ENCODE measurements at places on chromosomes 6 and 20.

GRCh38 chr20:38355161-38356012 is 9.1 kb downstream of the LBP start:
- ATAC-seq: no peak

GRCh38 chr6:41547799-41548097 is 1.6 kb downstream of the FOXP4 start:
- no peak for ATAC-seq

DNA sequence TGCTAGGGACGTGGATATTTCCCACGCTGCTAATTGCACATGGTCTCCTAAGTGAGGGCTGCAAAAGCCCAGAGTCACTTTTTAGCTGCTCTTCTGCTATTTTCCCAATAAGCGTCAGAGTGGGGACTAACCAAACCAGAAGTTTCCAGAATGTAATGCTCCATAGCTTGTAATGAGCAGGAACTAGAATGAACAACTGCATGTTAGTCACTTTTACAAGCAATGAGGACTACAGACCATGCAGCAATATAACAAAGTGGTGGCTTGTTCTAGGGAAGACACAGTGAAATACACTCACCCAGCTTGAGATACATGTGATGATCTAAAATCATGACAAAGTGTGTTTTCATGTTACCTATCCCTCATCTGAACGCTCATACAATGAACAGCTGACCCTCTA is 314.1 kb upstream of the SGK1 start:
- ATAC-seq: peak; percentile 44

- no peak for ATAC-seq
These were observed 133.8 kb downstream of the BTBD3 start for GRCh38 chr20:12051206-12052163.

DNA sequence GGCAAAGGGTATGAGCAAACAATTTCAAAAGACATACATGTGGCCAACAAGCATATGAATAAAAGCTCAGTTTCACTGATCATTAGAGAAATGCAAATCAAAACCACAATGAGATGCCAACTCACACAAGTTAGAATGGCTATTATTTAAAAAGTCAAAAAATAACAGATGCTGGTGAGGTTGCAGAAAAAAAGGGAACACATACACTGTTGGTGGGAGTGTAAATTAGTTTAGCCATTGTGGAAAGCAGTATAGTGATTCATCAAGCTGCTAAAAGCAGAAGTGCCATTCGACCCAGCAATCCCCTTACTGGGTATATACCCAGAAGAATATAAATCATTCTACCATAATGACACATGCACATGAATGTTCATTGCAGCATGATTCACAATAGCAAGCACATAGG is 6.7 kb upstream of the KHDC1L start:
- ATAC-seq: no peak

GRCh38 chr20:46640536-46641311 is 10.5 kb downstream of the SLC13A3 start:
- ATAC-seq: no peak

- ATAC-seq: no peak
These were observed 824 bp upstream of the CSTL1 start for GRCh38 chr20:23438661-23439060.

DNA sequence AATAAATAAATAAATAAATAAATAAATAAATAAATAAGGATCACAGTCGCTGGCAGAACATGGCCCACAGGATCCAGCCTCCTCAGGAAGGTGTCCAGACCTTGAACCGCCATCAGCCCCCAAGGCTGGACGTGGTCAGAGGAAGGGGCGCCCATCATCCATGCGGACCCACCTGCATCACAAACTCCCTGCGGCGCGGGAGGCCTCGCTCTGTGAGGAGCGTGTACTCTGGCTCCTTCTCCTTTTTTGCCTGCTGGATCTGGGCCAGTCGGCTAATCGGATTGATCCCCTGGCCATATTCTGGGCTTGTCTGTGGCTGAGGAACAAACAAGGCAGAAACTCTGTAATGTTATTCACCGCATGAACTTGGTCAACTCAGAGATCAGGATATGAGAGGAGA is 65.2 kb downstream of the STAU1 start:
- ATAC-seq: no peak

DNA sequence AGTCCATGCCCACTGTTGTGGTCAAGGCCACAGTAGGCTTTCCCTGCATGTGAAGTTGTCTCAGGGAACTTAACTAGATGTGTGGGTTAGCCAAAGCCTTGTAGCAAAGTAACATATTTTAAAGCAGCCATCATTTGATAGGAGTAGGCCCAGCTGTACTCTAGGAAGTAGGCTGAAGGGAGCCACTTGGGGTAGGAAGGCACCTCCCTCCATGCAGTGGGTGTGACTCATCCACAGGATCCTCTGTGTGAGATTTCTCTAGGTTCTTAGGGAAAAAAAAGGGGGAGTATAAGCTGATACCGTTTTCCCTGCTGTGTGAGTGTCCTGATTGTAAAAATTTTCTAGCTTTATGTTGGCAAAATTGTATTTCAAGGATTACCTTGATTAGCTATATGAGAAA is 44.7 kb downstream of the VAPB start:
- ATAC-seq: peak; percentile 66

GRCh38 chr20:8842525-8842924 is 226.4 kb upstream of the PLCB4 start:
- ATAC-seq: no peak

DNA sequence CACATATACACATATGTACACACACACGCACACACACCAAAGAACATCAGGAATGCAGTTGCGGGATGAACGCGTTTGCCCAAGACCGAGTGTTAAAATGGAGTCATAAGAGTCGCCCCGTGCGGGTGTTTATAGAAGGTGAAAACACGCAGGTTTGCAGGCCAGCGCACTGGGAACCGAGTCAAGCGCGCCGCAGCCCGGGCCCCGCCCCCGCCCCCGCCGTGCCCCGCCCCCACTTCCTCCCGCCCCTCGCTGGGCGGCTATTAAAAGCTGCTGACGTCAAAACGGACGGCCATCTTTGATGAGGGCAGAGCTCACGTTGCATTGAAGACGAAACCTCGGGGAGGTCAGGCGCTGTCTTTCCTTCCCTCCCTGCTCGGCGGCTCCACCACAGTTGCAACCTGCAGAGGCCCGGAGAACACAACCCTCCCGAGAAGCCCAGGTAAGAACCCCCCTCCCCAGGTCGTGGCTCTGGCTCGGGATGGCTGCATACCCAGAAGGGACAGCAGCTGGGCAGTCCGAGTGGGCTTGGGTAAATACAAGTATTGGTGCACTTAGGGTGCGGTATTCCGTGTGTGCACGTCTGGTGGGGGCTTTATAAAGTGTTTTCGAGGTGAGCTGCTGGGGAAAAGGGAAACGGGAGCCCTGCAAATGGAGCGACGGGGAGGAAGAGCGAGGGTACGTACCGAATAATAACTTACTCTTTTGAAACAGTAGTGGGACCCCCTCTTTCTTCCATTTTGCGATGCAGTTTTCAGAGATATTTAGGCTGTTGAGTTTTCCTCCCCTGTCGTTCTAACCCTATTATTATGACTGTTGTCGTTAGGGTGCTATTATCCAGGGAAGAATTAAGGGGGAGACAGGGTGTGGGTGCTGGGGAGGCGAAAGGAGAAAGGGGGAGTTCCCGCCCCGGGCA is at the start of gene SNAP25:
SNAP25 (plus strand) TSS at position 295 of the 916 bp plus-strand sequence. CDS start 56,662 bp downstream, outside the sequence.
- ATAC-seq: peak; percentile 74

DNA sequence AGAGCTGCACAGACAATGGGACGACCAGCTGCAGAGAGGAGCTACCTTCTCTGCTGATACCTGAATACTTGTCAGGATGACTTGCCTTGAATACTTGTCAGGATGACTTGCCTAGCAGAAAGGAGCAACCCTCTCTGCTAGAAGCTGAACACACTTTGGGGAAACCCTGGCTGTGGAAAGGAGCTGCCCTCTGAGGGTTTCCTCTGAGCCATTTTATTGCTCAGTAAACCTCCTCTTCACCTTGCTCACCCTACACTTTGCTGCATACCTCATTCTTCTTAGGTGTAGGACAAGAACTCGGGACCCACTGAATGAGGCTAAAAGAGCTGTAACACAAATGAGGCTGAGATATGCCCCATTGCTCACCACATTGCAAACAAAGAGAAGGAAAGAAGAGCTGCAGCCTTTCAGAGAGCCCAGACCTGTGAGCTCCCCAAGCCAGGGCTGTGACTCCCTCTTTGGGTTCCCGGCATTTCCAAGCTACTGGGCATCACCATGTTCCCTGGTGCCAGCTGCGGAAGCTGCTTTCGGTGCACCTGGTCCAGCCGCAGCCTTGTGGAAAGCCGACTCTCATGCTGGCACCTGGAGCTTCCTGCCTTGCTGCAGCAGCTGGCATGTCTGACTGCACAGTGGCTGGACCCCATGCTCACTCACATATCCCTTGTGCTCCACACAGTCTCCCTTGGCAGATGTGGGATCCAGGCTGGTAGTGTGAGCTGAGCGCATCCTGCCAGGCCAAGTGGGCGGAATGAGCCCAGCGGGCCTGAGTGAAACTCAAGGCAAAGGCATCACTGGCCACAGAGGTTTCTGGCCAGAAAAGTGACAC is 106.7 kb upstream of the AHI1 start:
- ATAC-seq: no peak

DNA sequence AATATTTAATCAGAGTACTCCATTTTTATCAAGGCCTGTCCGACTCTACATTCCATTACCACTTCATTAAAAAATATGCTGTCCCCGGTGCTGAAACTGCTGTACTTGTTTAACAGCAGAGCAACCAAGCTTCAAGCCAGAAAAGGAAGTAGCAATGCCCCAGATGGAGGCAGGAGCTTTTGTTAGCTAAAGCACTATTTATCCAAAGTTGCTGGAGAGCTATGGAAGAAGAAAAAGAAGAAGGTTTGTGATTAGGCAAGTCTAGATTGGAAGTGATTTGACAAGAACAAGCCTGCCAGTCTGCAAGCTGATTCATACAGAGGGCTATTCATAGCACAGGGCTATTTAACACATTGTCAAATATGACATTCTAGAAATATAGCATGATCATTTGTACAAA is 160.9 kb upstream of the SPTLC3 start:
- no peak for ATAC-seq

DNA sequence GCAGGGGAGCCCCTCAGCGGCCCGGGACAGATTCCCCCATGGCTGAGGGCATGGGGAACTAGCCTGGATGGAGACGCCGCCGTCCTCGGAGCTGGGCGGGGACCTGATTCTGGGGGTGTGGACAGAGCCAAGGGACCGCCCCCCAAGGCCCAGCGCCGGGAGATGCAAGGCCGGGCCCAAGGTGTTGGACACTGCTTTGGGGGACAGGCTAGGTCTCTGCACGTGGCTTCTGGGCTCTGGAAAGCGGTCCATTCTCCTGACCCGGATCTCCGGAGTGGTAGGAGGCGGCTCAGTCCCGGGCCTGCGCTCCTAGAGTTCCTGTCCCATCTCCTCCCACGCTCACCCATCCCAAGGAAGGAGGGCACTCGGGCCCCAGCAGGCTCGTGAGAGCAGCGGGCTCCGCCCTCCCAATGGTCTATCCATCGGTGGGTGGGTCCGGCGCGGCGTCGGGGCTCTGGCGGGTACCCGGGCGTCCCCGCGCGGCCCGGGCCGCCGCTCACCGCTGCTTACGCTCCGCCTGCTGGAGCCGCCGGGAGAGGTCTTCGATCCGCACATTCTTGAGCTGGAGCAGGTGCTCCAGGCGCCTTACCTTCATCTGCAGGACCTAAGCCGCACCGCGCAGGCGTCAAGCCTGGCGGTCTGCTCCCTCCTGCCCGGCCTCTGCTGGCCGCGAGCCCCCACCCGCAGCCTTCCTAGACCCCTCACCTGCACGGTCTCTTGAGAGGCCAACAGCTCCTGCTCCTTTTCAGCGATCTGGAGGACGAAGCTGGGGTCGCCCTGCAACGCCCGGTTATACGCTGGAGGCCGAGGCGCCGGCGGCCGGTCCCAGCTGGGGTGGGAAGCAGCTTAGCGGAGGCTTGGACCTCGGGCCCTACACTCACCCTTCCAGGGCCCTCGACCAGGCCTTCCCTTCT is 3.3 kb downstream of the SPEF1 start:
- ATAC-seq: peak; percentile 45
